ENCODE measurements at places on chromosomes 2 and 18.

DNA sequence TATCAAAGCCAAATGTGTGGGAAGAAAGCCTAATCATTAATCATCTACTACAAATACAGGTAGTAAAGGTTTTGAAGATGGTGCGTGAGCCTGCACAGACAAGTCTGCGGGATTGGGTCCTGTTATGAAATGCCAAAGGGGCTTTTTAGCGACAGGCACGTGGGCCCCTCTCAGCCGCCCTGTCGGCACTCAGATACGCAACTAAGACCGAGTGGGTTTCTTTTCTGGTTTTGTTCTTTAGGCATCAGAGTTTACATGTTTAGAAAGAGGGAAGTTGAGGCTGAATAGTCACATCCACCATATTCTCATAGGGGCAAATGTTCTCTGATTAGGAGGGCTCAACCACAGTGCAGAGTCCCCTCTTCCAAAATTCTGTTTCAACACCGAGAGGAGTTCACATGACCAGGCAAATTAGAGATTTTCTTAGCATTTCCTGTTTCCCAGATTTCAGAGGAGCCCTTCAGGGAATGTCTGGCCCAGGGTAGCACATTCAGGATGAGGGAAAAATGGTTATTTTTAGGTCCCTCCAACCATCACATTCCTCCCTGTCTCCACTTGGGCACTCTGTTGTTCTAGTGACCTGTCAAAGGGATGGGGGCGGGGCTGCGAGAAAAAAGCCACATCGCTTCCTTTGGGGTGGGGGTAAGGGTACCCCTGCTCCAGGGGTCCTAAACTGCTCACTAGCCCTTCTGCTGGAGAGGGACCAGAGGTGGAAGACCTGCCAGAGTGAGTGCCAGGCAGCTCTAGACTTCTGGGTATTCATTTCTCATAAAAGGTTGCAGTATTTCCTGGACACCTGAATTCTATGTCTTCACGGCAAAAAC lies 159.2 kb downstream of the BCL2 start:
- no peak for DNase-seq

- DNase-seq: no peak
Measured at GRCh38 chr2:64731746-64732145, 78.0 kb upstream of the SERTAD2 start.

GRCh38 chr18:78244779-78245178 lies 734.8 kb upstream of the SALL3 start:
- no peak for DNase-seq

- DNase-seq: no peak
Measured at GRCh38 chr2:217902379-217903141, 100.2 kb downstream of the TNS1 start.

- no peak for DNase-seq
Measured at GRCh38 chr2:189444322-189444721, 3.0 kb downstream of the WDR75 start.

DNA sequence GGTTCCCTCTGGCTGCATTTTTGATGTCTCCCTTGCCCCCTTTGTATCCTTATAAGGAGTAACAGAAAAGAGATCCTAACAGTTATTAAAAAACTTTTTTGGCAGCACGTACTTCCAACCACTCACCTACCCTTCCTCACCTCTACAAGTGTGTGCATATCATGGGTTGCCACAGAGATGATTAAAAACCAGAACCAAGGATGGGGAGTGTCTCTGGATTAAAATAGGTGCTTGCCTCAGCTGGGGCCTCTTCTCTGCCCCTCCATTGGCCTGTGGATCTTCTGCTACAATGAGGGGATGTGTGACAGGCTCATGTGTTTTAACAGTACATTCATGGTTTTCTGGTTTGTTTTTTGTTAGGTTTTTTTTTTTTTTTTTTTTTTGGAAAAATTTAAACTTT lies 160.8 kb downstream of the FHOD3 start:
- no peak for DNase-seq
